ENCODE measurements at places on chromosomes 6 and 20.
A peak's percentile ranks its signal among the peaks of the same experiment; 100 is the strongest.

GRCh38 chr20:34514897-34515483 lies 1.2 kb upstream of the DYNLRB1 start:
- DNase-seq: no peak

- no peak for DNase-seq
Measured at GRCh38 chr20:9884666-9885065, 45.8 kb upstream of the PAK5 start.

GRCh38 chr6:37232430-37233017 lies 25.0 kb upstream of the TBC1D22B start:
- DNase-seq: no peak

DNA sequence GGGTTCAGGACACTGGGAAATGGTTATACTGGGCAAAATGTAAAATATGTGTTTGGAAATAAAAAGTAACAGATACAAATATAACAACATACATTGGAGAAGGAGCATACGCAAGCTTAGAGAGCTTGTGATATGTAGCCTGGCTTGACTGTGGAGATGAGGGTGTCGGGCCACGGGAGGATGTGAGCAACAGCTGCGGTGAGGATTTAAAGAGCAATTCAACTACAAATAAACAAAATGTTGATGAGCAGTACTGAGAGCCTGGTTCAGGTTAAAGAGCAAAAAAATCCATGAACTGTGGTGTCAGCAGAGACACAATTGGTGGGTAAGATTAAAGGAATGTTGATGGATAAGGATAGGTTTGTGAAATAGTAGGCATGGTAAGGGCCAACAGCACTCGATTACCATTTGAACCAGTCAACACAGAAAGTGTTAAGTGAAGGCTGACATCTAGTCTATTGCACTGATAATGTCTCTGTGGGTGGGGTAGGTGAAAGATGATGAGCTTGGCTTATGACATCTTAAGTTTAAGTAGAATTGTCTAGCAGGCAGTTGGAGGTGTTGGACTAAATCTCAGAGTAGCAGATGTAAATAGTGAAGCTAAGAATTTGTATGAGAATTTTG lies 723.2 kb downstream of the EPM2A start:
- DNase-seq: no peak

GRCh38 chr6:169700296-169700695 lies 1.5 kb downstream of the WDR27 start:
- no peak for DNase-seq

DNA sequence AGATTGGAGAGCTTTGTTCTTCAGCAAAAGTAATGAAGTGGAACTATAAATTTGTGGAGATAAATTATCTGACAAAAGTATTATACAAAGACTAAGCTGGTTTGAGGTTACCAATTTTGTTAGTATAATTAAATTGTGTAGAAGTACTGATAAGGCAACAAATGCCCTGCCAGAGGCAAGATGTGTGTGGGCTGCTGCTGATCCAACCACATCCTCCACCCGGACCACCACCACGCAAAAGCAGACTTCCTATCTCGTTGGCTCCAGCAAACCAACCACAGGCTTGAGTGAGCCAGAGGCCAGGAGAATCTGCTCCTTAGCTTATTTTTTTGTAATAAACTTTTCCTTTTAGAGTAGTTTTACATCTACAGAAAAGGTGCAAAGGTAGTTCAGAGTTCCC lies 1.1 kb upstream of the MYLK4 start:
- DNase-seq: no peak

DNA sequence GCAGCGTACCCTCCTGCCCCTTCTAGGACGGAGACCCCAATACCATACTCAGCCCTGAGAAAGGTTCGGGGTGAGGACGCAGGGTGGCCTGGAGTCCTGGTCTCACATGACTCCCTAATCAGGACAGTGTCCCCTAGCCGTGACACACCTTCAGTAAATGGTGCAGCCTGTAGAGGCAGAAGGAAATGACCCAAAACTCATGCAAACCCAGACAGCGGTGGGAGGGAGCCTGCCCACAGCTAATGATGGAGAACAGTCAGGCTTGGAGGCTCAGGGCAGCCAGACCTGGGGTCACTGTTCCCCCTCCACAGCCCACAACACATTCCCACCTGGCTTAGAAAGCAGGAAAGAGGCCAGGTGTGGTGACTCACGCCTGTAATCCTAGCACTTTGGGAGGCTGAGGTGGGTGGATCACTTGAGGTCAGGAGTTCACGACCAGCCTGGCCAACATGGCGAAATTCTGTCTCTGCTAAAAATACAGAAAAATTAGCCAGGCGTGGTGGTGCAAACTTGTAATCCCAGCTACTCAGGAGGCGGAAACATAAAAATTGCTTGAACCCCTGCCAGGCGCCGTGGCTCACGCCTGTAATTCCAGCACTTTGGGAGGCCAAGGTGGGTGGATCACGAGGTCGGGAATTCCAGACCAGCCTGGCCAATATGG lies 8.8 kb upstream of the HMGA1 start:
- DNase-seq: no peak

- no peak for DNase-seq
Measured at GRCh38 chr6:34522761-34523160, 33.4 kb downstream of the SPDEF start.

GRCh38 chr6:27242589-27243265 lies 4.8 kb upstream of the PRSS16 start:
- no peak for DNase-seq

DNA sequence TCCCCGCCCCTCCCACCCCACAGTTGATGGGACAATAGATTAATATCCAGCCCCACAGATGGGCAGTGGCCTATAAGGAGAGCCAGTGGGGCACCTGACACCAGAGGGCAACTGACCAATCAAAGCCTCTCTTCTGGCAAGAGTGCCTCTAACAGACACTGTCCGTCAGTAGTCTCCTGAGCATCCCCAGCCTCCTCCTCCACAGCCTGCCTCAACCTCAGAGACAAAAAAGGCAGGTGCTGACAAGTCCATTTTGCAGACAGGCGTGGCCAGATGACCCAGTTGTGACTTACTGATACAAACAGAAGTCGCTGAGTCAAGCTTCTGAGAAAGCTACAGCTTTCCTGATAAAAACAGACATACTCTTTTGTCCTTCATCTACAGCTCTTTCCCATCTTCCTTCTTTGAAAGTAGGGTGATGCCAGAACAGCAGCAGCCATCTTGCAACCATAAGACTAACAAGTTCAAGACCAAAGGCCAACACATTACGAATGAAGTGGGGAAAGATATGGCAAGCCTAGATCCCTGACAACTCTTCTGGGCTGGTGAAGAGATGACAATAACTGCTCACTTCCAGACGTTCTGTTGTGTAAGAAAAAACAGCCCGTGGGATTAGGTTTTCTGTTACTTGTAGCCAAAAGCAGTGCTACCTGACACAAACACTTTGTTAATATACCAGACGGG lies 12.3 kb downstream of the PPIL1 start:
- DNase-seq: no peak

- no peak for DNase-seq
Measured at GRCh38 chr20:2032168-2032567, 38.3 kb upstream of the PDYN start.

DNA sequence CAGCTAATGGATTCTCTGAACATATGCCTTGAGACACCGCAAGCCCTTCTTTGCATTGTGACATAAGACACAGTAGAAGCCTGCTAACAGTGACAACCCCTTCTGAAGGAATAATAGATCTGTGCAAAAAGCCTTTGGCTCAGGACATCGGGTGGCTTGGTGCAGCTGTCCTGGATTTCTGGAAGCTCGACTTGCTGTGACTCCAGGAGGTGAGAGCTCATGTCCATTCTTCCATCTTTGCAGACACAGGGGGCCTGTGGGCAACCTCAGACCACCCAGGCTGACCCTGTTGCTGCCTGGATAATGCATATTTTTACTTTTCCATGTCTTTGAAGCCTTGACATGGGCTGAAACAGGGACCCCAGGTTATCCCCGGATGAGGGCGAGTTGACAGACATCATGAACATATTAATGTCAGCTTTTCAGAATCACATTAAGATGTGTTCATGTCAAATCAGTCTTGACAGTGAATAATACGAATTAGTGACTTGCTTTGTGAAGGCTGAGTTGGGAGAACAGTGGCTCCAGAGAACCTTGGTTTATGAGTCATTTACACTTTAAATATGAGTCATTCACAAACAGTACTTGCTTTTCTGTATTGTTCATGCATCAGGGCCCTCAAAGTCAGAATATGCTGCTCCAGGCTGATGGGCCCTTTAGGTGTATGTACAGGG lies 66.8 kb upstream of the IYD start:
- DNase-seq: no peak

- DNase-seq: peak; percentile 54
Measured at GRCh38 chr6:151015101-151015700, 149.7 kb downstream of the MTHFD1L start.

GRCh38 chr6:116298973-116299372 lies 19.2 kb upstream of the TSPYL1 start:
- DNase-seq: no peak

DNA sequence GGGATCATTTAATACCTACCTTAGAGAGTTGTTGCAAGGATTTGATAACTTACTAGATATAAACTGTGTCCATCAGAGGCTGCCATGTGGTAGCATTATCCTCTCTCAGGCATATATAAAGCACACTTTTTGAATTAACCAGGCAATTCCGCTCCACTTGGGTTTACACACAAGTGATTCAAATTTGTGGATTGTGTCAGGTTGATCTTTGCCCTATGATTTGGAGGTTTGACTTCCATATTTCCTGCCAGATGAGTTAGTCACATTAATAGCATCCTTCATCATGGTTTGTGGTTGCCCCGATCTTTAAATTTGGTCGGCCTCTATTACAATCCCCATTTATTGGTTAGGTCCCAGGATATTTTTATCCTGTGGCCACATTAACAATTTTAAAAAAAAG lies 44.8 kb upstream of the CTAGE9 start:
- DNase-seq: no peak

GRCh38 chr6:44059359-44060346 lies 67.6 kb downstream of the MRPL14 start:
- DNase-seq: no peak

DNA sequence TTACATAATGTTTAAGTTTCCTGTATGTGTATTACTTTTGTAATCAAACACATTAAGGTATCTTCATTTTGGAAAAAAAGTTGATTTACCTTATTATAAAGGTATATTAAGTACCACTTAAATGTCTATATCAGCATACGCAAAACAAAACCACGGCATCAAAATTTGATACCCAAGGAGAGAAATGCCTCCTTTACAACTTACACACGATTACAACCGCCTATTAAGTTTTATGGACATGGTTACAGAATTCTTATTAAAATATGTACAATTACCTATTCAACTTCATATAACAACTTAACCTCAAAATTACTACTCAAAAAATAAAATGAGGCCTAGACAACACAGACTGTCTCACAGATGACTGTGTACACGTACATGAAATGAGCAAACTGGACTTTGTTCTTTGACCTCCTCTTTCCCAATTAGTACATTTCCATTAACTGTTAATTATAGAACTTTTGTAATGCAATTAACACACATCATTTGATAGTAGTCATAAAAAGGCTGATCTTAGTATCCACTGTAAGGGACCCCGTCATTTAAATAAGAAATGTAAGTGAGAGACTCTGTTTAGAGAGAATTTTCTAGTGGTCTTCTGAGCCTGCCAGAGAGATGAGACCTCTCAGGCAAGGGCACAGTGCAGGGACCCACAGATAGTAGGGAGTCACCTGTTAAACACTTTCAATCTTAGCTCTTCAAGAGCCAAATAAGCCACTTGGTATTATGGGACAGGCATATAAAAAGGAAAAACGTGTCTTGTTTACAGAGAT lies 2.5 kb downstream of the DIDO1 start:
- no peak for DNase-seq
